NCI-H1417 treated with DMSO at 0.1 percent for 48 hours (cell line): ENCODE measurements at places on chromosomes 4 and X.

GRCh38 chr4:56512166-56512565 is 6.6 kb downstream of the ARL9 start:
- no peak for DNase-seq

DNA sequence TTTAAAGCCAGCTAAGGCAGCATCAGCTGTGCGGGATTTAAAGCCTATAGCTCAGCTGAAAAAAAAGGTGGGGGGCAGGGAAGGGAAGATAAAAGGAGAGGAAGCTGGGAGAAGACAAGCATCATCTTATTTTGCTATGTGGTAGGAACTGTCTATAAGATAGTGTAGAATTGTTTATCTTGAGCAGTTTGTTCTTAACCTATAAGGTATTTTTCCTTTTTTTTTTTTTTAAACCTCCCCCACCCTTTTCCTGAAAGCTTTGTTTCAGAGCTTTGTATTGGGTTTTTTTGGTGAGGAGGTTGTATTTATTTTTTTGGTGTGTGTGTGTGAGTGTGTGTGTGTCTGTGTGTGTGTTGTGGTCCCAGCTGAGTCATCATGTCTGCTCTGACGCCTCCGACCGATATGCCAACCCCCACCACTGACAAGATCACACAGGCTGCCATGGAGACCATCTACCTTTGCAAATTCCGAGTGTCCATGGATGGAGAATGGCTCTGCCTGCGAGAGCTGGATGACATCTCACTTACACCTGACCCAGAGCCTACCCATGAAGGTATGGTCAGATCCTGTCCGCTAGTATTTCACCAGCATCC is 531 bp downstream of the RUFY3 start:
- no peak for DNase-seq

GRCh38 chr4:38387348-38387747 is 276.7 kb upstream of the KLF3 start:
- no peak for DNase-seq

- DNase-seq: no peak
Observed at GRCh38 chr4:80535551-80535950, 200.0 kb downstream of the CFAP299 start.

- no peak for DNase-seq
Observed at GRCh38 chr4:36823199-36823967, 421.2 kb upstream of the NWD2 start.

DNA sequence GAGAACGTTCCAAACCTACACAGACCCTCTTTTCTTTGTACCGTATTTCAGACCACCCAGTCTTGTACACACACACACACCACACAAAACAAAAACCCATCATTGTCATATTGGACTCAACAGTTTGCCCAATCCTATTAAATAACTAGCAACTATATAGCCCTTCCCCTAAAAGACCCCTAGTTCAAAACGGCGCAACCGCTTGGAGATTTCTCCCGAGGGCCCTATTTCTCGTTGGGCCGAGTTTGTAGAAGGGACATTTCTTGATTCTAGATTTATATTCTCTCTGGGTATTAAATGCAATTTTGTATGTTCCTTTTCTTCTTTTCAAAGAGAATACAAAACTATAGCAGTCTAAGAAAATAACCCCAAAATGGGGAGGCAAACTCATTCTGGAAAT is 547 bp upstream of the PDGFRA start:
- DNase-seq: no peak
